IPS-NIHi11 (cell line): ENCODE measurements at places on chromosomes 5 and 9.

- no peak for DNase-seq
Observed at GRCh38 chr5:155274484-155274883, 260.9 kb downstream of the KIF4B start.

DNA sequence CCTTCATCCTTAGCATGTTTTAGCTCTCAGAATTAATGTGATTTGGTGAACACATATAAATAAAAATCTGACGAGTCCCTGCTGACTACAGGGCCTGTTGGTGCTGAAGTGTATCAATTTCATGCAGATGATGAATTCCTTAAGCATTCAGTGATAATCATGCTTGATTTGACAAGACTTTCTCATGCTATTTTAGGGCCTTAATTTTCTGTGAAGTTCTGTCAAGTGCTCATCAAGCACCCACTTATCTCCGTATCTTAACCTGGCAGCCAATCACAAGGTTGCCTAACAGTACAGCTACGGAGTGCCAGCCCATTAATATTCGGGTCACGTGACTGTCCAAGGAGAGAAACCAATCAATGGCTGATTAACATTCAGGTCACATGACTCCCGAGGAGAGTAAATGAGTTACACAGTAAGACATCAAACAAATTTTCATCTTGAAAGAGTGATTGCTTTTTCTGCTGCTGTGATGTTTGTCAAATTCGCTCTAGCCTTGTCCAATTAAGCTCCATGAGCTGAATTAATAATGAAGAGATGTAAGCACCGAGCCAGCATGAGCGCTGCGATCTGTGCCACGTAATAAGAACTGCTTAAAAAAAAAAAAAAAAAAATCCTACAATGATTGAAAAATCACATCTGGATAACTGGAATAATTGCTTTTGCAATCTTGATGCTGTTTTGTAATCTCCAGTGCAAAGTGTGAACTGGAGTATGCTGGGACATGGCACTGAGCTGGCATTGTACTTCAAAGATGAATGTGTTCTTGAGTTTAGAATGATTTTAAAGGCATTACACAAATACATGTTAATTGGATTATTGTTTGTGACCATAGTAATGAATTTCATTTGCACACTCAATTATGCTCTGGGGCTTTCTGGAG lies 104.3 kb upstream of the SPATA31D4 start:
- DNase-seq: no peak

GRCh38 chr9:96048956-96049831 lies 173.7 kb downstream of the ERCC6L2 start:
- no peak for DNase-seq

GRCh38 chr9:85944672-85945071 lies 3.7 kb downstream of the NAA35 start:
- DNase-seq: no peak

- DNase-seq: no peak
Observed at GRCh38 chr9:127814619-127815511, 12.2 kb downstream of the FPGS start.

GRCh38 chr9:73845539-73845938 lies 651.6 kb upstream of the RORB start:
- no peak for DNase-seq

- no peak for DNase-seq
Observed at GRCh38 chr9:78775211-78775610, 478.3 kb downstream of the PSAT1 start.

GRCh38 chr5:10279328-10279727 lies 28.4 kb downstream of the CMBL start:
- DNase-seq: no peak

- DNase-seq: no peak
Observed at GRCh38 chr5:126002222-126002897, 420.8 kb upstream of the GRAMD2B start.

GRCh38 chr5:10366310-10367272 lies 13.1 kb downstream of the MARCHF6 start:
- no peak for DNase-seq

- DNase-seq: peak; percentile 22
Observed at GRCh38 chr5:113846941-113847340, 333.4 kb downstream of the YTHDC2 start.

DNA sequence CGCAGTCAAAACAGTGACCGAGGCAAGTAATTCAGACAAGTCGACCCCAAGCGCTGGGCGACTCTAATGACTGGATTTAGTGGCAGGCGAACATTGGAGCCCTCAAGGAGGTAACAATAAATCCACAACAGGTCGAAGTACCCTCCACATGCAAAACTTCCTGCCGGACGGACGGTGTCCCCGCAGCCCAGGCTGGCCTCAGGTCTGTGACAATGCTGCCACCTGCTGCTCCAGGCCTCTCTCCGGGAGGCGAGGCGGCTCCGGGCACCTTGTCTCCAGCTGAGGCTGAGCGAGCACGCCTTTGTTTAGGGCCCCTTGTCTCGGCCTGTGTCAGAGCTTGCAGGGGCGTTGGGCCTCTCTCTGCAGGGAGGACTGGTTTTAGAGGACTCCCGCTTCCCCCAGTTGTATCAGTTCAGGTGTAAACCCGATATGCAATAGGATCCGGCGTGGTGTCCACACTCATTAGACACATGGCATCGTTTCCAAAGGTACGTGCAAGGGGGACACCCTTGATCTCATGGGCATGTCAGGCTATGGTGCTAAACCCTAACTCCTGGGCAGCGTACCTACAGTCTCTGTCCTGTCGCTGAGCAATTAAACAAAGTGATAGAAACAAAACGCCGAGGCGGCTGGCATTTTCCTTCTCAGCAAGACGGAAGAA lies 628.0 kb upstream of the ADAMTS16 start:
- peak; percentile 33 for DNase-seq

DNA sequence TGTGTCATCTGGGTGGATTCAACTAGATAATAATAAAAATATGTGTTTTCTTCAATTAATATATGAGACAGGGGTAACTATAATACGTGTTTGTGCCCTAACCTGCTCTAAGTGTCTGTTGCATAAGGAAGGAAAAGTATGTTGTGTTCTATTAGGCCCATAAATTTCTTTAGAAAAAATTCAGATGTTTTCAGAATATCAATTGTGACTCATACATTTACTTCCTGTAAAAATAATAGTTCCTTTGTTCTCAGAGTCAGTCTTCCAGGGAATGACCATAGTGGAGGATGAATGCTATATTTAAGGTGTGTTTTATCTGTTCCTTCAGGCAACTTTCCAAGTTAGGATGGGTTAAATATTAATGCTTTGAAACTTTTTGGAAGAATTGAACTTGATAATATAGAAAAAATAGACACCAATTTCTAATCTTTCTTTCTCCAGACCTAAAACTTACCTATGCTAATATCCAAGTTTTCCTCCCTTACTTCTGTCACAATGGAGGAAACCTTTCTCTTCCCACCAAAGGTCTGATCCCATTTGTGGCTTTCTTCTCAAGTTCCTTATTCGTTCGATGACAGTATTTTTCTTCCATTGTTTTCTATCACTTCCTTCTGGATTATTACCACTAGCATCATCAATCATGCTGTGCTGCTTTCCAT lies 49.9 kb downstream of the ISL1 start:
- DNase-seq: no peak
